Stimulated activated CD4-positive, alpha-beta T cell treated with anti-CD3 and anti-CD28 coated beads, TNF-alpha, amount 100 ng/mL, for 4 hours (primary cell): ENCODE measurements at places on chromosomes 13 and 19.

GRCh38 chr19:41276231-41276630 lies 12.1 kb downstream of the HNRNPUL1 start:
- no peak for DNase-seq

- DNase-seq, result no peak
Observed at GRCh38 chr19:2680808-2681207, 21.7 kb downstream of the GNG7 start.

GRCh38 chr13:111139873-111140561 lies 24.9 kb downstream of the ARHGEF7 start:
- no peak for DNase-seq

DNA sequence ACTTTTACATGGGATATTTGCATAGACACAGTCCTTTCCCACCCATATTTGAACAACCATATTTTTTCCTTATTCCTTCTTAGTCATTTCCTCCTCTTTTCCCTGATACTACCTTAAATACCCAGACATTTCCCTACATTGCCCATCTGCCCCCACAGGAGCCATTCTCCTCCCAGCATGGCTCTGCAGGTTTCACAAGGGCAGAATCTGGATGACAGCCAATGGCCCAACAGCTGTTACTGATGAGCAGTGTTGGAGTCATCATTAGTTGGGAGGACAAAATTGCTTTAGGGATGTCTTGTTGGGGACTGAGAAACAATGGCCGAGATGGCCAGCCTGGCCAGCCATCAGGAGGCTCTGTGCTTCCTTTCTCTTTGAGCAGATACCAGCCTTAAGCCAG lies 209.5 kb downstream of the KLF5 start:
- no peak for DNase-seq

DNA sequence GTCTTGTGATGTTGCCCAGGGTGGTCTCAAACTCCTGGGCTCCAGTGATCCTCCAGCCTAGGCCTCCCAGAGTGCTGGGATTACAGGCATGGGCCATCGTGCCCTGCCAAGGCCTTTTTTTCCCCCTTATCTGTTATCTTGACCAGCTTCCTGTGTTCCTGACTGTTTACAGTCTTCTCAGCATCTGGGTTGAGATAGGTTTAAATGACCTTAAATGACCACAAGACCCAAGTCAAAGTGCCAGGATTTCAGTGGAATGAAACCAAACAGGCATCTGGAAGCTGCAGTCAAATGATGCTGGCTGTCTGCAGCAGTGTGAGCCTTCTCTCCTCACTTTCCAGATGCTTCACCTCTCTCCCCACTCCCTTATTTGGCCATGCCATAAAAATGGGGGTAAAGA lies 114.2 kb upstream of the CLDN10 start:
- no peak for DNase-seq

DNA sequence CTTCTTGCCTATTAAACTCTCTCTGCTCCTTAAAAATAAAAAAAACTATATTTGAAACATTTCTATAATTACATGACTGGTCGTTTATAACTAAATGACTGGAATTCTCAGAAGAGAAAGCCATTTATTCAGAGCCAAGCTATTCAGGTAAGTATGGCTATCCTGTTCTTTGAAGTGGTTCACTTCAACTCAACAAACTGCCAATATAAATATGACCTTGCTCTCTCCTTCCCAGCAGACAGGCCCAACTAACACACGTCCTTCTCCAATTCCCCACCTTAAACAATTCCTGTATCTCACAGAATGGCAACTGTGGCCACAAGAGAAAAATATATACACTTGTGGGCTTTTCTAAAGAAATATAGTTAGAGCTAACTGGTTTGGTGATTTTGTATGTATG lies 153.9 kb downstream of the MIPEP start:
- DNase-seq, result no peak
